ENCODE measurements at places on chromosomes 7 and 10.

GRCh38 chr7:131431289-131431688 is 103.6 kb downstream of the MKLN1 start:
- H3K4me1 ChIP-seq, result peaks cover 18% of the 10 kb centered on the region
- H3K27me3 ChIP-seq, result no peaks in the 10 kb centered on the region
- H3K27ac ChIP-seq, result no peak overlapping the region
- DNase-seq, result no peak

DNA sequence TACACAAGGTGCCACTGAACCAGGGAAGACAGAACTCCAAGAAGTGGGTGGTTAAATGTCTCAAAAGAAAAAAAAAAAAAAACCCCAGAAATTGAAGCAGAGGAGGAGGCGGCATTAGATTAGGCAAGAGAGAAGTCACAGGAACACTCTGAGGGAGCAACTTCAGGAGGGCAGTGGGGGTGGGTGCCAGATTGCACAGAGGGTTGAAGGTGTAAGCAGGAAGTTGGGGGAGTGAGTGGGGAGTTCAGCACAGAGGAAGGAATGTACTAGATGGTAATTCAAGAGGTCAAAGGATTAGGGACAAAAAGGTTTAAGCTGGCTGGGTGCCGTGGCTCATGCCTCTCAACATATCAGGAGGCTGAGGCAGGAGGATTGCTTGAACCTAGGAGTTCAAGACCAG is 110.0 kb upstream of the PDLIM1 start:
- DNase-seq, result no peak
- H3K27ac ChIP-seq, result no peak overlapping the region
- H3K27me3 ChIP-seq, result no peaks in the 10 kb centered on the region
- H3K36me3 ChIP-seq, result peaks cover 15% of the 10 kb centered on the region

DNA sequence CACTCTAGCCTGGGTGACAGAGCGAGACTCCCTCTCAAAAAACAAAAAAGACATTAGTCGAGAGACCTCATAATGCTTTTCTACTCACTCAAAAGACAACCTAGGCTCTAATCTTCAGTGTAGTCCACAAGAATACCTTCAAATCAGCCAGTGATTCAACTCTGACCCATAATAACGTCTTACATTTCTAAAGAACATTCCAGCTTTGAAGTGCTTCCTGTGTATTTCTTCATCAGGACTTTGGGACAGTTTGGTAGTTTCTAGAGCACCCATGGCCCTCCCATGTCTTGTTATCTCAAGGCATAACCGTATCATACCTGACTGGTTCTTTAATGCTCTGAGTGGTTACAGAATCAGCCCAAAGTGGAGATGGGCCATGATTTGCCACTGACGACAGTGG is 221.3 kb downstream of the SKIDA1 start:
- DNase-seq, result no peak
- H3K4me3 ChIP-seq, result no peak overlapping the region
- H3K27me3 ChIP-seq, result no peaks in the 10 kb centered on the region

DNA sequence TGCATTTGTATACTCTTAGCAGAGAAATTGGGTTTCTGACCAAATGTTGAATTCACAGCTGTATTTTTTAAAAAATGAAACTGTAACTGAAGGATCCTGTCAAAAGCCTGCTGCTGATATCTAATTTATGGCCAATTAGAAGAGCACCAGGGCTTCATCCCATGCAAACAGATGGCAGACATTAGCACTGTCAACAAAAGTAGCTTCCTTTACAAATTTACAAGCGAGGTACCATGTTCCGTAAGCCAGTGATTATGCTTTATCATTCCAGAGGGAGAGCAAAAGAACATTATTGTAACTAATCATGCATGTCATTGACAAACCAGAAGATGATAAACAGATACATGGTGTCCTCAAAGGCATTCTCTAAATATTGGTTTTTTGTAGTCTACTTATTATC is 177.2 kb upstream of the DKK1 start:
- no peak for DNase-seq
- H3K36me3 ChIP-seq, result no peaks in the 10 kb centered on the region
- H3K4me1 ChIP-seq, result no peaks in the 10 kb centered on the region
- H3K4me3 ChIP-seq, result no peak overlapping the region
- no peak overlapping the region for H3K27ac ChIP-seq

DNA sequence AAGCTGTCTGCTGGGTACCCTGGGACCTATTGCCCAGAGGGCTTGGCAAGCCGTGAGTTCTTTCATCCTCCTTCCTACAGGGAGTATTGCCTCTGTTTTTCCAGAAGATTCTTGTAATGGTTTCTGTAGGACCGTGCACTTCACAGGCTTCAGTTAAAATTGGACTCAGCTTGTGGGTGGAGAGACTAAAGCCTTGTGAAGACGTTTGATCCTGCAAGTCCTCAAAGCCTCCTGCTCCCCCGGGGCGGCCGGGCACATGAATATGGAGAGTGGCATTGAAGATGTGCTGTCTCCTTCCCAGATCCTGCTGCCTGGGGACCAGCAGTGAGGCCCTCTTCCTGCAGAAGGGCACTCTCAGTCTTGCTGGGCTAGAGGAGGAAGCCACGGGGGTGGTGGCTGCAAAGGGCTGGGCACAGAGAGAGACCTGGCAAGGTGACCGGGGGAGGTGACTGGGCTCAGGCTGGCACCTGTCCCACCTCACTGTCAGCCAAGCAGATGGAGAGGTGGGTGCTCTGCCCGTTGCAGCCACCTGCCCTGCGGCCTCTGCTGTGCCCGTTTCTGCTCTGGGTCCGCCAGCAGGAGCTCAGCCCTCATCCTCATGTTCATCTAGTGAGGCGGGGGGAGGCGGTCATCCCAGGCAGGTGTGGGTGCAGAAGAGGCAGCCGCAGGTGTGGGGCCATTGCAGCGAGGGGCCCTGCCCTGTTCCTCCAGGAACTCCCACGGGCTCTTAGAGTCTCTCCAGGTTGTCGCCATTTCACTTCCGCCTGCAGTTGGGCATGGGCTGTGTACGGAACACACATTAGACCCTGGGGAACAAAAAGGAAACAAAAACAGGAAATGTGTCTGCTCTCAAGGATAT is 55.7 kb downstream of the TMEM209 start:
- no peak for DNase-seq
- H3K36me3 ChIP-seq, result no peaks in the 10 kb centered on the region
- H3K27me3 ChIP-seq, result no peaks in the 10 kb centered on the region
- no peak overlapping the region for H3K4me3 ChIP-seq
- H3K27ac ChIP-seq, result no peak overlapping the region
- peaks cover 12% of the 10 kb centered on the region for H3K4me1 ChIP-seq

DNA sequence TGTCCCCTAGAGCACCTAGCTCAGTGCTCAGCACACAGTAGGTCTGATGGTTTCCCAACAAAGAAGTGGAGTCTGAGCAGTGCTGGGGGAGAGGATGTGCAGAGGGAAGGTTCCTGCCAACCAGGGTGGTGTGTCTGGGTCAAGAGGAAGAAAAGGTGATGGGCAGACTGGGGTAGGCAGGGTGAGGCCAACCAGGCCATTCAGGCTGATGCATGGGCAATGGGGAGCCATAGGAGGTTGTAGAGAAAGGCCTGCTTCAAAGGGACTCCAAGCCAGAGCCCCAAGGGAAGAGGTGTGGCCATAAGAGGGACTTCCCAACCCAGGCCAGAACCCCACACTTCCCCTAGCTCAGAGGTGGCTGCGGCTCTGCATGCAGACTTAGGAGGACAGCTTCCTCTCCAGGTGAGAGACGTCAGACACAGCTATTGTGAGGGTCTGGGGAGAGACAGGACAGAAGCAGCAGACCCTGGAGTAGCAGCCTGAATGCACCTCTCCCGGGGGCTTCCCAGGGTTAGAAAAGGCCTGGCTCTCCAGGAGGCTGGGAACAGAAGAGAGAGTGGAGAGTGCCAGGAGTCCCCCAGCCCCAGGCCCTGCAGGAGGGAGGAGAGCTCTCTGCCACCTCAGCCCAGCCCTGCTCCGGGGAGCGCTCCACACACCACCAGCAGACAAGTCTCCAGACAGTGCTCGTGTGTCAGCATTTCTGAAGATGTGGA is 87.4 kb upstream of the ZMIZ1 start:
- H3K36me3 ChIP-seq, result no peaks in the 10 kb centered on the region
- no peak overlapping the region for H3K4me3 ChIP-seq

DNA sequence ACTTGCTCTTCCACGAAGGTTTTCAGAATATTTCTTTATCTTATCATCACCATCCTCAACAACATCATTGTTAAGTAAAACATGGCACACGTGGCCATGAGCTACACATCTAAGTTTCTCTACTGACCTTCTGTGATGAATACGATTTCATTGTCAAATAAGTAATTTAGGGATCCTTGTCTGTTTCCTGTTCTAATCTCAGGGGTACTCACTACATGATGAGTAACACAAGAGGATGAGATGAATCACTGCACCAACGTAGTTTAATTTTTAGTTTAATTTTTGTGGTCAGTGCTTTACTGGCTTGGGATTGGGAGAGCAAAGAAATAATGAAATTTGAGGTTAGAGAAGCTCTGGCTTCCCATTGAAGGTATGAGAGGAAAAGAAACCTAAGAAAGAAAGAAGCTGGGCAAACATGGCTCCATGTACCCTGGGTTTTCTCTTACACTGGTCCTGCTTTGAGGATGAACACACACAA is 461.9 kb upstream of the KLF6 start:
- no peak for DNase-seq
- no peak overlapping the region for H3K4me3 ChIP-seq
- peak overlapping the region; percentile 46 for H3K27ac ChIP-seq
- H3K36me3 ChIP-seq, result no peaks in the 10 kb centered on the region
- no peaks in the 10 kb centered on the region for H3K27me3 ChIP-seq

- DNase-seq, result no peak
- H3K27me3 ChIP-seq, result no peaks in the 10 kb centered on the region
- H3K36me3 ChIP-seq, result no peaks in the 10 kb centered on the region
Observed at GRCh38 chr10:63421591-63421990, 44.2 kb downstream of the JMJD1C start.

GRCh38 chr10:25633542-25633941 is 300.5 kb upstream of the MYO3A start:
- H3K4me3 ChIP-seq, result no peak overlapping the region
- H3K4me1 ChIP-seq, result no peaks in the 10 kb centered on the region
- H3K27ac ChIP-seq, result no peak overlapping the region
- H3K36me3 ChIP-seq, result no peaks in the 10 kb centered on the region
- DNase-seq, result no peak

DNA sequence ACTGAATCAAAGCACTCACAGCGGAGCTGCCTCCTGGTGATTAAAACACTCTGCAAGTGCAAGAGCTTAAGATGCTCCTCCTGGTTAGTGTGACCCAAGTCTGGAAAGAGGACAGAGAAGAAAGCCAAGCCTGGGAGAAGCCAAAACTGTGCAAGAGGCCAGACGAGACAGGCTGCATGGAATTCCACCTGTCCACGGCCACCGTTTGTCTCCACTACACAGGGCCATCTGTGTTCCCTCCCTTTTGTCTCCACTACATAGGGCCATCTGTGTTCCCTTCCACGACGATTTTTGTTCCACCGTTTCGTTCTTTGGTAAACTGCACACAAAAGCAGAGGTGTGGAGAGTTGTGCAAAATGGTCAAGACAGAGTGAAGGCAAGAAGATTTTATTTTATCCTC is 233.0 kb downstream of the DIP2C start:
- DNase-seq, result no peak
- H3K27me3 ChIP-seq, result no peaks in the 10 kb centered on the region
- no peak overlapping the region for H3K27ac ChIP-seq
- H3K36me3 ChIP-seq, result no peaks in the 10 kb centered on the region
- H3K4me3 ChIP-seq, result no peak overlapping the region

GRCh38 chr7:129958643-129959470 is 6.1 kb upstream of the UBE2H start:
- H3K4me1 ChIP-seq, result peaks cover 8% of the 10 kb centered on the region
- H3K27me3 ChIP-seq, result no peaks in the 10 kb centered on the region
- peak overlapping the region; percentile 33 for H3K27ac ChIP-seq
- no peak for DNase-seq
- no peak overlapping the region for H3K4me3 ChIP-seq
- H3K36me3 ChIP-seq, result no peaks in the 10 kb centered on the region

DNA sequence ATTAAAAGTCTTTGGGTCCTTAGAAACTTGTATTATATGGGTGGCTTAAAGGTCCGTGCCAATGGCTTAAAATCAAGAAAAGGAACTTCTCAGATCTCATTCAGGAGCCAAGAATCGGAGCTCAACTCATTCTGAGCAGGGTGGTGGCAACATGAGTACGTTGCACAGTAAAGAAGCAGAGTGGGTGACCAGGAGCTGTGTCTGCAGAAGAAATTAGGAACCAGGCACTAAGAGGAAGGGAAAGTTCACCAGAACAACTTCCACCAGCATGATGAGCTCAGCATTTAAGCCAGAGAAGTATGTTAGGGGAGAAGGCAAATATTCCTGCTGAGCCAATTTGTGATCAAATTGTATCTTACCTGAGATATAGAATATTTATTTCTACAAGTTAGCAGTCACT is 236.0 kb upstream of the NRP1 start:
- no peaks in the 10 kb centered on the region for H3K4me1 ChIP-seq
- no peak overlapping the region for H3K4me3 ChIP-seq
- no peak overlapping the region for H3K27ac ChIP-seq
- H3K27me3 ChIP-seq, result no peaks in the 10 kb centered on the region
- no peaks in the 10 kb centered on the region for H3K36me3 ChIP-seq
- DNase-seq, result no peak

DNA sequence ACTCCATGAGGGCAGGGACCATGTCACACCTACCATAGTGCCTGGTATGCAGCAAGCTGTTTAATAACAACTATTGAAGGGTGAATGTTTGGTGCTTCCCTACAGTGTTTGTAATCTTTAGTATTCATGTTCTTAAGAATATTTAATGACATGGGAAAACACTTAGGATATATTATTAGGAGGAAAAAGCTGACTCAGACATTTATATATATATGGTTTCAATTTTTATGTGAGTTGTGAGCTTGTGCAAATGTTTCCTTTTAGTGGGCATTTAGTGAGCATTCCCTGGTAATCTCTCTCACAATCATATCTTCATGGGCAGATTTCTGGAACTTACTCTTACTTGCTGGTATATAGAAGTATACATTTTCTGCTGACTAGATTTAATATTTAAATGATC is 359.1 kb downstream of the EXOC4 start:
- no peak overlapping the region for H3K4me3 ChIP-seq
- no peaks in the 10 kb centered on the region for H3K36me3 ChIP-seq
- no peaks in the 10 kb centered on the region for H3K4me1 ChIP-seq
- H3K27me3 ChIP-seq, result no peaks in the 10 kb centered on the region

GRCh38 chr10:28312572-28312971 is 9.7 kb upstream of the MPP7 start:
- no peaks in the 10 kb centered on the region for H3K27me3 ChIP-seq
- H3K27ac ChIP-seq, result no peak overlapping the region
- no peak overlapping the region for H3K4me3 ChIP-seq
- no peaks in the 10 kb centered on the region for H3K36me3 ChIP-seq

- peaks cover 10% of the 10 kb centered on the region for H3K36me3 ChIP-seq
- DNase-seq, result no peak
- no peak overlapping the region for H3K27ac ChIP-seq
- peaks cover under 1% of the 10 kb centered on the region for H3K4me1 ChIP-seq
Observed at GRCh38 chr7:30157204-30157603, 22.4 kb downstream of the MTURN start.

- no peaks in the 10 kb centered on the region for H3K36me3 ChIP-seq
- H3K4me1 ChIP-seq, result no peaks in the 10 kb centered on the region
- H3K27ac ChIP-seq, result no peak overlapping the region
- no peak for DNase-seq
- no peaks in the 10 kb centered on the region for H3K27me3 ChIP-seq
- H3K4me3 ChIP-seq, result no peak overlapping the region
Observed at GRCh38 chr10:52257692-52258075, 56.4 kb upstream of the DKK1 start.
